A549 treated with dexamethasone at 1 μM for 4 hours (cell line): ENCODE measurements at places on chromosomes 11 and 22. TPM values are rescaled to one million over a fixed set of nuclear protein-coding genes. Genes with fewer than 3 reads are reported as not detected.

IFITM10 gene
- total RNA-seq: 1.1 to 2.7 TPM (median 1.3 TPM) in 5 replicates

POTEH gene
- total RNA-seq: not detected in 5 replicates

HTR3A gene
- total RNA-seq: not detected in 5 replicates

SCO2 gene
- 3.4 to 7.5 TPM (median 4.4 TPM) in 5 replicates for total RNA-seq

SIK2 gene
- total RNA-seq: 7.5 to 10.1 TPM (median 8.6 TPM) in 5 replicates

MRPL49 gene
- 66.1 to 73.7 TPM (median 68.6 TPM) in 5 replicates for total RNA-seq
